Osteoblast (primary cell): ENCODE measurements at places on chromosomes 3 and 15. TPM values are rescaled to one million over a fixed set of nuclear protein-coding genes. Genes with fewer than 3 reads are reported as not detected.

TMEM207 gene
- total RNA-seq, result not detected in 2 replicates

PLAAT1 gene
- under 0.01 TPM in 1 of 2 replicates, not detected in the other for total RNA-seq

PLD1 gene
- 18.1 and 29.5 TPM in 2 replicates for total RNA-seq

CCR9 gene
- total RNA-seq, result not detected in 2 replicates

AHSG gene
- total RNA-seq, result not detected in 2 replicates

NECTIN3 gene
- 39.8 and 52.5 TPM in 2 replicates for total RNA-seq

SLC28A1 gene
- total RNA-seq, result not detected in 2 replicates

ABHD17C gene
- 11.5 and 11.6 TPM in 2 replicates for total RNA-seq

FRMD5 gene
- total RNA-seq, result 3.3 and 3.5 TPM in 2 replicates

UNC13C gene
- total RNA-seq, result under 0.01 TPM in 1 of 2 replicates, not detected in the other

KBTBD13 gene
- total RNA-seq, result not detected in 2 replicates

CCDC39 gene
- total RNA-seq, result not detected in 2 replicates

LARP6 gene
- total RNA-seq, result 76.0 and 77.4 TPM in 2 replicates
